ENCODE measurements at places on chromosomes 2 and 18. TPM values are rescaled to one million over a fixed set of nuclear protein-coding genes. Genes with fewer than 3 reads are reported as not detected.

The PLEK gene
- 2.9 TPM for total RNA-seq

GRCh38 chr18:79849328-79850207, 51.8 kb downstream of the KCNG2 start:
- peak; percentile 35 for DNase-seq

The C1QL2 gene
- total RNA-seq, result not detected

The LIMS1 gene
- 18.1 TPM for total RNA-seq

DNA sequence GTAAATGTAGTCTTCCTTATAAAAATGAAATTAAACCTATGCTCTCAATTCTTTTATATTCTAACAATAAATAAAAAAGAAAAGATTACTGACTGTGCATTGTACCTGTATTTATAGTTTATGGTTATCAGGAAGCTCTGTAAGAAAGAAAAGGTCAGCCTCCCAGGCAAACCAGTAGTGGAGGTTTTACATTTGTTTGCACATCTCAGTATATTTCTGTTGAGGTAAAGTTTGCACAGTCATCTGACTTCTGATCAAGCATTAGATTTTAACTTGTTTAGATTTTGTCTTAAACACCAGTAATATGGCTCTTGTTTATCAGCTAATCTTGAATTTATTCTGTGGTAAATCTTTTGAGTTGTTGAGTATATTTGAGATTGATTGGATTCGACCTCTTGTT, 37.1 kb downstream of the CCNT2 start:
- no peak for DNase-seq

GRCh38 chr2:12236136-12236844, 480.4 kb upstream of the TRIB2 start:
- no peak for DNase-seq
